ENCODE measurements at places on chromosomes 7 and 10. TPM values are rescaled to one million over a fixed set of nuclear protein-coding genes. Genes with fewer than 3 reads are reported as not detected.

DNA sequence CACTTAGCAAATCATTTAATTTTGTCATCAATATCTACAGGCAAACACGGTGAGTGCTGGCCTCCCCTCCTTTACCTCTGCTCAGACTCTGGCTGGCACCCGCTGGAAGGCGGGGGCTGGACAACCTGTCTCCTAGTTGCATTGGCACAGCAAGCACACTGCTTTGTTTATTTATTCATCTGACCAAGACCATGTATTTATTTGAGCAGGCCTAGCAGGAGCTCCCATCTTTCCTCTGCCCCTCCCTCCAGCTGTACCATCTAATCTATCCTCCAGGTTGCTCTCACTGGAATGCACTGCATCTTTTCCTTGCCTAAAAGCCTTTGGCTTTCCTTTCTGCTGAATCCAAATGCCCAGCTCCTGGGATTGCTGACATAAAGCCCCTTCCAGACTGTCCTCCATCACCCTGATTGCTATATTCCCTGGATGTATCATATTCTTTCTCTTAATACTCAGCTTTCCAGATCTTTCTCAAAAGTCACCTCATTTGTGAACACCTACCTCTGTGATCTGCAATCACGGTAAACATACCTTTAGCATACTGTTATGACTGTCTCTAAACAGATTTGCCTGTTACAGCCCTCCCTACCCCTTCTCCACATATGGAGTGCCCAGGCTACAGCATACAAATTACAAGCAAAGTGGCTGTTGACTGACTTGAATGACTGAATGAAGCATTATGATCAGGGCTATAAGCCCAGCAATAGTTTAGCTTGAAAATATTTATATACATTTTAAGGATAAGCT, 9.6 kb downstream of the ELMO1 start:
- DNase-seq = no peak

Gene PNLIP
- 2.7 TPM for total RNA-seq

Gene WBP1L
- total RNA-seq = 84.7 TPM

DNA sequence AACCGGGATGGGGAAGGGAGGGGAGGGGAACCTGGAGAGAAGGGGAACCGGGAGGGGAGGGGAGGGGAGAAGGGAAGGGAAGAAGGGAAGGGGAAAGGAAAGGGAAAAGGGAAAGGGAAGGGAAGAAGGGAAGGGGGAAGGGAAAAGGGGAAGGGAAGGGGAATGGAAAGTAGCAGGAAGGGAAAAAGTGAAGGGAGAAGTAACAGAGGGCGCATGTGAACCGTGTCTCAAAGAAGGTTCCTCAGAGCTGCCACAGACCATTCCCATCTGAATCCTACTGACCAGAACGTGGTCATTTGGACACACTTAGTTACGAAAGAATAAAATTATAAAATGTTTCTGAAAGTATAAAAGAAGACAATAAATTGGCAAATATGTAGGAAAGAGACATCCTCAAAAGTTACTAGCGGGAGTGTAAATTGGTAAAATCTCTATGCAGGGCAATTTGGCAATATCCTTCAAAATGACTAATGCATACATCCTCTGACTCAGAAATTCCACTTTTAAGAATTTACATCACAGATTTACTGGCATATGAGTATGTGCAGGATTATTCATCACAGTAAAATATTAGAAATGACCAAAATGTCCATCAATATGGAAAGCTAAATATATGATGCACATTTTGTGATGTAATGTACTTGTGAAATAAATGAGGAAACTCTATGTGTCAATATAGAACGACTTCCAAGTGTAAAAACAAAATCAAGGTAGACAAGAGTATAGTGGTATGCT, 12.9 kb downstream of the C10orf67 start:
- no peak for DNase-seq

GRCh38 chr10:68989317-68989990, 851 bp downstream of the KIFBP start:
- no peak for DNase-seq

DNA sequence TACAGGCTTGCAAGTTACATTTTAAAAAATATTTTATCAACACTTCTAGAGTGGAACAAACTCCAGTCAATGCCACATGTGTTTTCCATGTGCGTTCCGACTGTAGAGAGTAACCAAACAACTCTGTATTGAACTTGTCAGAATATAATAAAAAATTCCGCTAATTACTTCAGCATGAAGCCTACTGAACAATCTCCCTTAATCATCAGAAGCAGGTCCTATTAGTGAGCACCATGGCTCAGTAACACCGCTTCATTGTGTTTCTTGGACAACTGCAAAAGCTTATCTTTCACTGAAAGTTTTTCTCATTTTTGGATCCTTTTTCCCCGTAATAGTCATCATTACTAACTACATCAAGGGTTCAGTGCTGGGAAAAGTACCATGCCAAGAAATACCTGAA, 117.0 kb downstream of the MKX start:
- no peak for DNase-seq

- DNase-seq = peak; percentile 46
Observed at GRCh38 chr7:149293338-149293737, 31.3 kb downstream of the ZNF783 start.

- DNase-seq = no peak
Observed at GRCh38 chr7:29146888-29147609, 712 bp upstream of the CPVL start.

DNA sequence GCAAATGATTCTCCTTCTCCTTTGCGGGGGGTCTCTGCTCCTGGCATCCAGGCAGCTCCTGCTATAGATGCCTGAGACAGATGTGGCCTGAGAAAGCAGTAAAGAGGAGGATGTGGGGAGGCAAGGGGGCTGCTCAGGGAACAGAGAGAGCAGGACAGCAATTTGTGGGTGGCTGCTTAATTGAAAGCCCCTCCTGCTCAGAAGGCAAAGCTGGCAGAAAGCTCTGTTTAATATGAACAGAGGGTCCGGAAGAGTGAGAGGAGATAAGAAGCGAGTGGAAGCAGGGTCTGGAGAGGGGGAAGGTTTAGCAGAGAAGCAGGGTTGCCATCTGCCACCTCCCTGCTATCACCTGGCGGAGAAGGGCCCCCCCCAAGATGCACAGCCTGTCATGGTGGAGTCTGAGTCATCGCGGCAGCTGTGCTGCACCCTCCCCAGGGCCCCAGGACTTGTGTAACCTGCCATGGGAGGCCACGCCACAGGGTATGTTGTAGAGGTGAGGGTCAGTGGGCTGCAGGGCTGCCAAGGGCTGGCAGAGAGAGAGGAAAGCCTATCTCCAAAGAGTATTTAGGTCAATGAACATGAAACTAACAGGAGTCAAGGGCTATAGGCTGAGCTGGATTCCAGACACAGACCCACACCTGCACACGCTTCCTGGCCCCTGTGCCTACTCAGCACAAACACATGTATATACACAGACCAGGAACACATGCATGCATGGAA, 1109.8 kb upstream of the AUTS2 start:
- no peak for DNase-seq

Gene HOXA10
- total RNA-seq = 1.5 TPM

Gene TCAF2
- 3.6 TPM for total RNA-seq

DNA sequence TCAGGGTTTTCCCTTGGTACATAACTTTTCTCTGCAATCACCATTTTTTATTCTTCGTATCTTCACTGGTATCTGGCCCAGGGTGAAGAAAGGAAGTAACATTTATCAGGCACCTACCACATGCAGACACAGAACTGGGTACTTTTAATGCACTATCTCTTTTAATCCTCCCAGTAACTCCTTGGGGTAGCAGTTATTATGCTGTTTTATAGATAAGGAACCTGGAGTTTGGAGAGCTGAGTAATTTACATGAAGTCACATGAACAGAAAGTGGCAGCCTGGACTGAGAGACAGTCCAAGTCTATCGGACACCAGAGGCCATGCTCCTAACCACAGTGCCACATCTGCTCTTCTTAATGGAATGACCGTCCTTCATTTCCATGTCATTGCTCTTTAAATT, 117.1 kb upstream of the PODXL start:
- DNase-seq = no peak

DNA sequence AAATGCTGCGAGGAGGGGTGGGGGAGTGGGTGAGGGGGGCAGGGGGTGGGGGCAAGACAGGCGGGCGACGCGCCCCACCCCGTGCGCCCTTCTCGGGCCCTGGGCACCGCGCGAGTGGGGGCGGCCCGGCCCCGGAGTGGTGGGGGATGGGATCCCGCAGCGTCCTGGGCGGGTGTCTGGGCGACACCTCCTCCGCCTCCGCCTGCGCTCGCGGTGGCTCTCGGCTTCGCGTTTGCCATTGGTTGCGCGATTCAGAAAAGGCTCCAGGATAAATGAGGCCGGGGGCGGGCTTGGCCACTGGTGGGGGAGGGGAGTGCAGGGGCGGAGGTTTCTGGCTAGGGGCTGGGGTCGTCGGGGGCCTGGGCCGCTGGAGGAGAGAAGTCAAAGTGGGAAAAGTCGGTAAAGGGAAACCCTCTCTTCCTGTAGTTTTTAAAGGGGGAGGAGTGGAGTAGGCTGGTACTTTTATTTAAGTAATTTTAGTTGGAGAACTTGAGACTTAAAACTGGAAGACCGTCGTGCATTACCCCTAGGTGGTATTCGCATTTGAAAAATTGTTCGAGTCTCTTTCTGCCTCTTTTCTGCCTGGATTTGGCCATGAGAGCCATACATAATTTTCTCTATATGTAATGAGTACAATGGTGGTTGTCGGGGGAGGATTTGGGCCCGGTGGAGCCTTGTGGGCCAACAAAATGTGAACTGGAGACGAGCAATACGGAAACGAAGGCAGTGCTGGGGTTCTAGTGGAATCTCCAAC, 992 bp upstream of the IGF2BP3 start:
- no peak for DNase-seq

Gene EEF1AKMT2
- 14.7 TPM for total RNA-seq

Gene TAS2R41
- total RNA-seq = 0.69 TPM

- no peak for DNase-seq
Observed at GRCh38 chr10:12214763-12215218, 18.8 kb downstream of the CDC123 start.

DNA sequence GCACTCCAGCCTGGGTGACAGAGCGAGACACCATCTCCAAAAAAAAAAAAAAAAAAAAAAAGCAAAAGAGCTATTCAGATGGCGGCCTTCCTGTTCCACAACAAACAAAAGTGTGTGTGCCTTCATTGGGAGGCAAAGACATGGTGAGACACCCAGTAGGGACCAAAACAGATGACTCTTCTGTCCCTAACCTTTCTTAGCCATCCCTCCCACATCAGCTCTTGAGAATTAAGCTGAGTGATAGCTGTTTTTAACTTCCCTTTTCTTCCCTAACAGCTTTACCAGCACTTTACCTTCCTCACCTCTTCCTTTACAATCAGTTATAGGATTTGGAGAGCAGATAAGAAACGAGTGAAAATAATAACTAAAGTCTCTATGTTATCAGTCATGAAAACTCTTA, 48.2 kb downstream of the ARMH3 start:
- no peak for DNase-seq

DNA sequence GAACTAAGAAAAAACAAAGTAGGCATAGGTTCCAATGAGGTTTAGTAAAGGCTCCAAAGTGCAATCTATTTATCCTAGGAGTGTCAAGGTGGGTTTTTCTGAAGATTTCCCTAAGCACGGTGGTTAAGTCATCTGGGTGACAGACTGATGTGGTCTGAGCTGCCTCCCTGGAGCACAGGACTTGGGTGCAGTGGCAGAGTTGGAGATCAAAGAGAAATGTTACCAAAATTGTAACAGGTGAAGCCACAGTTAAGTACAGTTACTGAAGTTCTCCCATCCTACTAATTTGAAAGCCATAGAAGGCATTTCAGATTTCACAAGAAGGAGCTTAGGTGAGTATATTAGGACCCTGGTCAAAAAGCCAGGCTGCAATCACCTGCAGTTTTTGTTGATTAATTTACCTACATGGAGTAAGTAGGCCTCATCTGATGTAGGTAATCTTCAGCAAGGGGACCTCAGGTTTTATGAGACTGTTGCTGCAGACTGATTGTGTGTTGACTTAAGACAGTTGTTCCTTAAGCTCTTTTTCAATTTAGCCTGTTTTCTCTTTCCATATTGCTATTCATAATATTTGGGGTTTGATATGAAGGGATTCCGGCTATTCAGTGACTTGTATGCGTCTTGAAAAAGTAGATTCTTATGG, 3.0 kb downstream of the DLX6 start:
- DNase-seq = no peak

Gene NKX1-2
- not detected for total RNA-seq

DNA sequence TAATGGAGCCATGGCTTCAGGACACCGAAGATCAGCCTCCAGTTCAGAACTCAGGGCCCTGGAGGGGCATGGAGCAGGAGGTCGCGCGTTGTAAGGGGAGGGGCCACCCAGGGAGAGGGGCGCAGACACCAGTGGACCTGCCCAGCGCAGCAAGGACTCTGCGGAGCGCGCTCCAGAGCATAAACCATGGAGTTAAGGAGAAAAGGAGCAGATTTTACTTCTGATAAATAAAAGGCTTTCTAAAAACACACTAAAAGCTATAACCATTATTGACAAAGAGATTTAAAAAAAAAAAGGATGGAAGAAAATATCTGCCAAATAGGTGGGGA, 10.5 kb downstream of the CALY start:
- no peak for DNase-seq

- DNase-seq = no peak
Observed at GRCh38 chr7:32871624-32872371, 19.8 kb downstream of the KBTBD2 start.

DNA sequence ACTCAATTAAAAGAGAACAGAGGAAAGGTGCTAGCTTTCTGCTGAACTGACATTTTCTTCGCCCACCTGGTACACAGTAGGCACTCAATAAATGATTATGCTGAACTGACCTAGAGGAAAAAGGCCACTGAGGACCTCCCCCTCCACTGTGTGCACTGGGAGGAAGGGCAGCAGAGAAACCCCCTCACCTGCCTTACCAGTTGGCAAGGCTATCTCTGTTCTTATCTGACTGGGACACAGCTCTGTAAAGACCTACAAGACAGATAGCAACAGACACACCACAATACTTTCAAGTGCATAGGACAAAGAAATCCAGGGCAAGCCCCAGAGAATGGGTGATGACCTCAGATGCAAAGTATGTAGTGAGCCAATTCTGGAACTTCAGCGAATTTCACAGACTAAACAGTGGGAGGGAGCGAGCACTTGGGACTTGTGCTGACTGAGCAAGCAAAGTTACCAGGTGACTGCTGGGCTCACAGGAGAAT, 30.4 kb downstream of the PDLIM1 start:
- peak; percentile 61 for DNase-seq

DNA sequence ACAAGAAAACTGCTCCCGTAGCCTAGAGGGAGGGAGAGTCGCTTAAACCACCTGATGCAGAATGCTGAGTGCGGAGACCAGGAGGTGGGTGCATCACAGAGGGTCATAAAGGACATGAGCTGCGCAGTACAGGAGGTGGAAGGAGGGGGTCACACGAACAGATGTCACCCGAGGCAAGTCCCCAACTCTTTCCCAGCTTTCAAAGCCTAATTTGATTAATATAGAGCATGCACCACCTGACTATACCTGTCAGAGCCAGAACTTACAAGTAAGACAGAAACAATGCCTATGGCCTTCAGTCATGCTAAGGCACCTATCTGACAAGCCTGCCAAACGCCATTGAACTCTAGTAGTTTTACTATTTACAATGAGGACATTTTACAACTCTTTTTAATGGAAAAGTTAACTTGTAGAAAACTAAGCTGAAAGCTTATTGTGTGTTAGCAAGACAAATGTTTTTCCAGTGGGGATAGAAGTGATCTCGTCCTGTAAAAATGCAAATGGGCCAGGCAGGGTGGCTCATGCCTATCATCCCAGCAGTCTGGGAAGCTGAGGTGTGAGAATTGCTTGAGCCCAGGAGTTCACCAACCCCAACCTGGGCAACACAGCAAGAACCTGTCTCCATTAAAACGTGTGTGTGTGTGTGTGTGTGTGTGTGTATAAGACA, 1.1 kb upstream of the VOPP1 start:
- DNase-seq = no peak
